ENCODE measurements at places on chromosomes 6 and 20.

- DNase-seq, result no peak
Observed at GRCh38 chr6:132198896-132199295, 202.4 kb downstream of the MOXD1 start.

GRCh38 chr6:15183979-15184378 lies 61.9 kb upstream of the JARID2 start:
- DNase-seq, result no peak

DNA sequence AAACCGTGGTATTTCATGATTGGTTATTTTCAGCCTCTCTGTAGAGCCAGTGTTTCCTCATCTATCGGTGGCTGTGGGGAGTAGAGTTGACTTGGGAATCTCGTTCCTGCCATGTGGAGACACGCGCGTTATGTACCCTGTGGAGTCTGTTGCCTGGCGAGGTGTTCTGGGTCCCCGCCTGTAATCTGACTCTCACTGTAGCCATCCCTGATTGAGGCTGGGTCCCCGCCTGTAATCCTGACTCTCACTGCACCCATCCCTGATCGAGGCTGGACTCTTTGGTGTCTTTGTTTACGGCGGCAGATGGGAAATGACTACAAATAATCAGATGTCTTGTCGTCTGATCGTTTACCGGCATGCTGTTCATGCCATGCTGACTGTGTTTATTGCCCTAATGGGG lies 153.9 kb downstream of the DTNBP1 start:
- no peak for DNase-seq

DNA sequence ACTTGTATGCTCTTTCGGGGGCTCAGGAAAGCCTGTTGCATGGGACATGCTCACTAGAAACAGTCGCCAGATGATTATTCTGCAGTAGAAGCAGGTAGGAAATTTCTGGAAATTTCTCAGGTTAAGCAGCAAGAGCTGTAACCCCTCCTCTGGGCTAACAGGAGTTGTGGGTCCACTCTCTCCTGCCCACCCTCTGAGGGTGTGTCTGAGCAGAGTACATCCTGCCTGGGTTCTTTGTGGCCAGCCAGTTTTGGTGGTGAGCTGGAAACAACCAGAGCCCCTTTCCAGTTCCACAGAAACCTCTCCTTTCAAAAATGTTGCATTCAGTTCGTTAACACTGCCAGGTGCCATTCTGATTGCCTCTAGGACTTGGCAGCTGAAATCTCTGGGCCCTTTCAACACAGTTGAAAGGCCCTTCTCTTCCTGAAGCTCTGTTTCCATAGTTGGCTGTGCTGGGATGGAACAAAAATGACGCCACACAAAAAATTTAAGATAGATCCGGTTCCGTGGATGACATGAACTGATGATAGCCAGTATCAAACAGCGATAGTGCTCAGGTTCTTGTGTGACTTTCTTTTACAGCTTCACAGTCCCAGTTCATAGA lies 38.5 kb downstream of the PLCG1 start:
- no peak for DNase-seq

DNA sequence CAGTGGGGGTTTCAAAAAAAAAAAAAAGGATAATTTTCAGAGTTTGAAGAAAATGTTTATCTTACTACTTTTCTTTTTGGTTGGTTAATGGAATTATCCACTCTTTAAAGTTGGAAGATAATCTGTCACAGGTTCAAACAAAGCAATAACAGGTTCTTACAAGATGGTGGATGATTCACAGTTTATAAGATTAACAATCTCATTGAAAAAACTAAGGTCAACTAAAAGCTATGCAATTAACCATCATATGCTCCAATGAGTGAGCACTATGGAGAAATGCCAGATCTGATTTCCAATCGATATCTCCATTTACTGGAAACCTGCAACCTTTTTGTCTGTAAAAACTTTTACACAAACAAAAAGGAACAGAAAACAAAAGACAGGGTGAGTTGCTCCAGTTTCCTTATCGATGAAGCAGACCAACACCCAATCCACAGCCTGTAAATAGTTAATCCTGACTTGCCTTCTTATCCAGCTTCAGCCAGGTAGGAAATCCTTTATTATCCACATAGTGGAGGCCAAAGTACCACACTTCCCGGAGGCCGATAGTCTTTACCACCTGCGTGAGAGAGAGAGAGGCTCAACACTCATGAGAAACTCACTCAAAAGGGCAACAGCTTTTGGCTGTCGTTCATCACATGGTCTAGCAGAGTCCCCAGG lies 32.4 kb downstream of the EZR start:
- no peak for DNase-seq

GRCh38 chr6:80728101-80728750 lies 621.8 kb downstream of the BCKDHB start:
- DNase-seq, result no peak

- DNase-seq, result no peak
Observed at GRCh38 chr20:49965781-49966305, 16.9 kb upstream of the SNAI1 start.

- DNase-seq, result no peak
Observed at GRCh38 chr6:31729979-31730630, 1.0 kb upstream of the DDAH2 start.

GRCh38 chr20:62156592-62157386 lies 13.2 kb downstream of the SS18L1 start:
- peak; percentile 58 for DNase-seq

GRCh38 chr20:41655962-41656618 lies 37.9 kb upstream of the CHD6 start:
- no peak for DNase-seq

DNA sequence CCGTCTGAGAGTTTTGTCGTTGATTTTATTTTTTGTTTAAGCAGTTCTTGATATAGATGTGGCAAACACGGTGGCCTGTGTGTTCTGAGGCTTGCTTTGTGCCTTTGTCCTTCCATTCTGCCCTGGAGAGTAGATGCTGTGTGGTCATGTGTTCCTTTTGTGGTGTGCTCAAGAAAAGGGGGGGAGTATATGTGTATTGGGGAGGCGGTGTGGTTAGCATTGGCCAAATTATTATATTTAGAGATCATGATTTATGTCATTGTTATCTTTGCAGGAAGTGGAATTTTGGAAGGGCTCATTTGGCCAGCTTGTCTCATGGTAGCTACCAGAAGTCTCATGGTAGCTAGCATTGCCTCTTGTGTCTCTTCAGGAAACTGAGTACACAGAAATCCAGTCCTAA lies 16.4 kb downstream of the RREB1 start:
- DNase-seq, result no peak

DNA sequence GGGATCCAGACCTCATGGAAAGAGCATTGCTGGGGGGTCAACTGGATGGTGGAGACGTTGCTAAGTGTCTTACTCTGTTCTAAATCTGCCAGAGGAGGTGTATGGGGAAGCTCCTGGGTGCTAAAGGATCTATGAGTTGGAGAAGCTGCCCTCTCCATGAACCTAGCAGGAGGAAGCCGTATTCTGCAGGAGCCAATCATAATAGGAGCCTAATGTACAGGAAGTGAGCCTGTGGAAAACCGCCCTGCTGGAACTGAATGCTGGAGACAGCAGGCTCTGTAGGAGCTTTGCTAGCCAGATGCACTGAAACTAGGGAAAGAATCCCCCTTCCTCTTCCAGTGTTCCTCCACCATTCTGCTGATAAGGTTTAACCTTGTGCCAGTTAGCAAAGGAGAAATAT lies 10.9 kb downstream of the CASP8AP2 start:
- DNase-seq, result no peak

GRCh38 chr6:136609873-136610706 lies 59.9 kb upstream of the MAP7 start:
- DNase-seq, result no peak

GRCh38 chr20:17936286-17936760 lies 32.3 kb downstream of the SNX5 start:
- DNase-seq, result no peak

- DNase-seq, result no peak
Observed at GRCh38 chr20:36281785-36282380, 24.3 kb upstream of the DLGAP4 start.

GRCh38 chr20:45036044-45036755 lies 64.7 kb downstream of the KCNS1 start:
- DNase-seq, result peak; percentile 36

DNA sequence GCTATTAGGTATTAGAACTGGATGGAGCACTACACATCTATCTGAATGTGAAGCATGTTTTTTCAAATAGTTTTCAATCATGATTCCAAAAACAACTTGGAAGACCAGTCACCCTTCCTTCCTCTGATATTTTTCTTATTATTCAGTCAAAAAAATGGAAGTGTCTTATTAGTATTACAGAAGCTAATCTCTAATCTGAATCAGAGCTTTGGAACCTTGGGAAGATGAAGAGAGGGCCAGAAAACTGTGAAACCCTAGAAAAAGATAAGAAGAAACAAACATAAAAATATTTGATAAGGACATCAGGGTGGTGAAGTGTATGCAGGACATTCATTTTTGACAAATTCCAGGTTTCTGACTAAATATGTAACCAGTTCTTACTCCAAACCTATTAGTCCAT lies 166.3 kb upstream of the PRSS16 start:
- DNase-seq, result no peak

DNA sequence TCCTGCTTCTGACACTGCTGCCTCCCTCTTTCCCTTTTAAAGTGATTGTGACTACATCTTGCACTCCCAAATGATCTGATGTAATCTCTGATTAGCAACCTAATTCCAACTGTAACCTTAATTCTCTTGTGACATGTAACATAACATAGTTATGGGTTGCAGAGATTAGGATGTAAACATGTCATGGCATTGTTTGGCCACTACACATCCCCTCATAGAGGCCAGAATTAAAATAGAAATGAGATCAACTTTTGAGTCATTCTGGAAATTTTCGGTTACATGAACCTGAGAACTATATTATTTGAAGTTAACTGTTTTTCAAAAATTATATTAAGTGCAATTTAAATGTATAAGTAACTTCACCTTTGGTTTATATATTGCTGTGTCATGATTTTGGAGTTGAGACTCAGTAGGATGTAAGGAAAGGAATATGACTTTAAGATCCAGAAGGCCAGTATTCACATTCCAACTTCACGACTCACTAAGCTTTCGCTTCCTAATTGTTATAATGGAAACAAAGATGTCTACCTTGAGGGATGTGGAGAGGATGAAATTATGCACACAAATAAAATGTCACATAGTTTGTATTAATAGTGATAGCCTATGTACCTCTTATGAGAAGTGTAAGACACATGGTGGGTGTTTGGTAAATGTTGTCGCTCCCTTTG lies 611.9 kb upstream of the MAP3K7 start:
- DNase-seq, result no peak

- no peak for DNase-seq
Observed at GRCh38 chr6:5036269-5036668, 32.4 kb upstream of the RPP40 start.

- DNase-seq, result no peak
Observed at GRCh38 chr6:147776631-147777213, 268.2 kb downstream of the SAMD5 start.

GRCh38 chr20:38321959-38322598 lies 18.1 kb downstream of the BPI start:
- no peak for DNase-seq

- DNase-seq, result no peak
Observed at GRCh38 chr20:9677100-9677623, 161.7 kb downstream of the PAK5 start.
